ENCODE measurements at places on chromosomes 13 and 19.

DNA sequence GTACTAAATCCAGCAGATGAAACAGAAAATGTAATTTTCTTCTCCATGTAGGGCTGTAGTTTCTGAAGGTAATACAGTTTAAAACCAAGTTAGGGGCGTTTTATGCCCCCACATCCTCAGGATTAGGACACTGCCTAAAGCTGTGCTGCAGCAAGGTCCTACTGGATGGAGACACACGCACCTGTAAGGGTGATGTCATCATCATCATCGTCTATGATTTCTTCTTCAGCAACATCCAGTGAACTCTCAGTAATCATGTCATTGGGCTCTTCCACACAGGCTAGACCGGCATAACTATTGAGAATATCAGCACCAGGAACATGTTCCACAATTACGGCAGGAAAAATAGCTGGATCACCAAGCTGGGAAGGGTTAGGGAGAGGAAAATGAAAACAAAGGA lies 60.5 kb downstream of the ELF1 start:
- DNase-seq = no peak

- DNase-seq = no peak
These were observed 540.1 kb upstream of the ATXN8OS start for GRCh38 chr13:69567514-69567913.

DNA sequence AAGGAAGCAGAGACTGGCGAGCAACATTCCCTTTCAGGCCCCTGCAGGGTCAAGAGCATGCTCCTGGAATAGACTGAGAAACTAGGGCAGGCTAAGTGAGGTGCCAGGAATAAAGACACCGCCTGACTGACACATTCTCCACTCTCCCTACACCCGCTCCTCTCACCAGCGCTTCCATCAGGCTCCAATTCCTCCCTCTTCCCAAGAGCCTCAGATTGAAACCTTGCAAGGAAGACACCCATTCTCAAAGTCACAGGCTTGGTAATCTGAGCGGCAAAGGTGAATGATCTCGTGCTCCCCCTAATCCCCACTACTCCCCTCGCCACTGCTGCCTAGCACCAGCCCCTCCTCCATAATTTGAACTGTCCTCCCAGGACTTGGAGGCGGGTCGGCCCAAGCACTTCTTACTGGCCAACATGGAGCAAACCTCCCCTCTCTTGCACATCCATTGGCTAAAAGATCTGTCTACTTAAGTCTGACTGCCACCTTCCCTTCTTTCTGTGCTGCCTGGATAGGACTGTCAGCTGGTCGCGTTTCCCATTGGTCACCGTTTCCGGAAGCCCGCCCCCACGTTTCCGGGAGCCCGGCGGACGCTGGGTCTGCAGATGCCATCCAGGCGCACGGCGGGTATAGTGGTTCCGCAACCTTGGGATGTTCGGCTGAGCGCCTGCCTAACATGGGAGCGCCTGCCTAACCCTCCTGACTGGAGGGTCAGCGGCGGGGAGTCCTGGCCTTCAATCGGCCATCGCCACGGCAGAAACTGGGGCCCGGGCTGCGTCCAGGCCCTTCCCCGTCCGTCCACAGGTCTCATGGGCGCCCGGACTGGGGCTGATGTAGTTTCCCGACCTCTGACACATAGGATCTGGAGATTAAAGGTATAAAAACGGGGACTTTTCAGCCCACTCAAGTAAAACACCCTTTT lies 33.6 kb downstream of the ZNF383 start:
- DNase-seq = no peak

DNA sequence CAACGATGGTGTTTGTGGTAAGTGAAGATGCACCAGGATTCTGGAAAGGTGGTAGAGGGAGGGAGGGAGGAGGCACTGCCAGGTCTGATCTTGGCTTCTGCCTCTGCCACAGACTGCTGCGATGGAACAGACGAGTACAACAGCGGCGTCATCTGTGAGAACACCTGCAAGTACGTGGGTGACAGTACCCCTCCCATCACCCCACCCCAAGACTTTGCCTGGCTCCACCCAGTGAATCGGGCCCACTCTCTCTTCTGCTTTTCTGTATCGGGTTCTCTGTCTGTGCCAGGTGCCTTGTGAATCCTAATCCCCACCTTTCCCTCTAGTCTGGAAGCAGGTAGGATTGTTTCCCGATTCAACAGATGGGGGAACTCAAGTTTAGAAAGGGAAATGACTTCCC lies 2.5 kb downstream of the PRKCSH start:
- DNase-seq = no peak

DNA sequence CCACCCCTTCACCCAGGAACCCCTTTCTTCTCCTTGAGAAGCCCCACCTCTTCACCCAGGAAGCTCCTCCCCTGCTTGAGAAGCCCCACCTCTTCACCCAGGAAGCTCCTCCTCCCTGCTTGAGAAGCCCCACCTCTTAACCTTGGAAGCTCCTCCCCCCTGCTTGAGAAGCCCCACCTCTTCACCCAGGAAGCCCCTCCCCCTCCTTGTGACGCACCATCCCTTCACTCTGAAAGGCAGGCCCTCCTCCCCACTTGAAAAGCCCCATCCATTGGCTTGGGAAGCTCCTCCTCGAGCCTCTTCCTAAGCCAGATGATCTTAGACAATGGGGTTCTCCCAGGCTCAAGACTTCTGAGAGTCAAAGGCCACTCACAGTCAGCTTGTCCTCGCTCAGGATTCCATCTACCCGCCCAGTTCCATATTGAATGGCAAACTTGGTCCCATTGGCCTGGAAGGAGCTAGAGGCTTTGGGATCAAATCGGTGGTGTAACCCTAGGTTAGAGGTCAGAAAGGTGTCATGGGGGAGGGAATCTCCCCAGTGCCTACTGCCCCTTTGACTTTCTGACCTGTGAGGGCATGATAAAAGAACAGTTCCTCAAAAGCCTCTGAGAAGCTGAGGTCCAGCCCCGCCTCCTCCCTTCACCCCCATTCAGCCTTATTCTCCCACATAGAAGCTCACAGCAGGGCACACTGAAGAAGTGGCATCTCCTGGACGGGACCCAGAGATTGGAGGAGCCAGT lies 4.0 kb downstream of the NAPSA start:
- DNase-seq = no peak

All from MCF 10A (cell line).